ENCODE measurements at places on chromosomes 11 and 22. TPM values are rescaled to one million over a fixed set of nuclear protein-coding genes. Genes with fewer than 3 reads are reported as not detected.
A peak's percentile ranks its signal among the peaks of the same experiment; 100 is the strongest.

DNA sequence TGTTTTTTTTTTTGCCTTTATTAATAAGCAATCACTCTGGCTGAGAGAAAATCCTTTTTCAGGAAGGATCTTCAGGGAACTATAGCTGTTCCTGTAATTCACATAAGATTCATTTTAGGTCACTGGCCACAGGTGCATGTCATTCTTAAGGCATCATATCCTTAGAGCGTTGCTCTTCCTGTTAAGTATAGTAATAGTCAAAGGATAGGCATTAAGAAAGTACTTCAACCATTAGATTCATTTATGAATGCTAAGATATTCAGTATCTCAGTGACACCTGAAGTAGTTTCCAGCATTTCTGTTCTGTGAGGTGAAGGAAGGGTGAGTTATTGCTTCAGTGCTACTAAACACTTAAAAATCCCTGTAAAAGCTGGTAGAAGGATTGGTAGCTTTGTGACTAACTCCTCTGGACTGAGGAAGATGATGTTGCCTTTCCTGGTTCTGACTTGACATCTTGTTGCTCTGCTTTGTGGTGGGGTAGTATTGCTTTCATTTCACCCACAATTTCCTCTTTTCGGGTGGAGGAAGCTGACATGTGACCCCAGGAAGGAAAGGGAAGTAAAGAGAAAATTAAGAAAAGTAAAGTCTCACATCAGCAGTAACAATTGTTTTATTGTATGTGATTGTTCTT is 34.7 kb downstream of the RNF169 start:
- DNase-seq: peak; percentile 84

- DNase-seq: no peak
Observed at GRCh38 chr11:16591157-16591556, 147.3 kb upstream of the C11orf58 start.

GRCh38 chr11:20097319-20098221 is 62.7 kb downstream of the DBX1 start:
- DNase-seq: peak; percentile 60

DNA sequence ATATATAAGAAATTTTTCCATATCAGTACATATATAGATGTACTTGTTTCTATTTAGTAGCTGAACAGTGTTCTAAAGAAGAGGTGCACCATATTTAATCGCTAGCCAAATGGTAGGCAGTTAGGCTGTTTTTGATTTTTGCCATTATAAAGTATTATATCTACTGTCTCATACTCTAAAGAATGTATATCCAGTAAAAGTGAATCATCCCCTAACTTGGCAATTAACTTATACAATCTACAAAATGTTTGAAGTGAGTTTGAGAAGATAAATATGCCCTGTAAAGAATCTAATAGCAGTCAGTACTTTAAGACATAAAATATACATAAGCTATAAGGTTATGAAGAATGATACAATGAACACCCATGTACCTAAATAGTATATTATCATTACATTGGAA is 291.5 kb downstream of the SWAP70 start:
- peak; percentile 53 for DNase-seq

- no peak for DNase-seq
Observed at GRCh38 chr11:2459796-2460531, 15.2 kb downstream of the KCNQ1 start.

DNA sequence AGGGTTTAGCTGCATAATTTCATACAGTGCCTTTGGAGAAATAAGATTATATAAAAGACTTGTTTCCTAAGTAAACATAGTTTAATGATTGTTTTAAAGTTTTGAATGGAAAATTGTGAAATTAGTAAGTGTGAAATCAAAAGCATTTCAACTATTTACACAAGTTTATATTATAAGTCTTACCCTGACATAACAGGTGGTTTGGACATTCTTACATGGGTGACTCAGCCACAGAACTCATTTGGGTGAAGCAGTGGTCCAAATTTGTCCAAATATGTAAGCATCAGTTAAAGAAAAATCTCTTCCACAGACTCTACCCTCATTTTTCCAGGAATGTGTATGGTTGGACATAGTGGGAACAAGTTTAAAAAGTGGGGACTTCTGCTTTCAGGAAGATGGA is 68.0 kb downstream of the USP47 start:
- no peak for DNase-seq

DNA sequence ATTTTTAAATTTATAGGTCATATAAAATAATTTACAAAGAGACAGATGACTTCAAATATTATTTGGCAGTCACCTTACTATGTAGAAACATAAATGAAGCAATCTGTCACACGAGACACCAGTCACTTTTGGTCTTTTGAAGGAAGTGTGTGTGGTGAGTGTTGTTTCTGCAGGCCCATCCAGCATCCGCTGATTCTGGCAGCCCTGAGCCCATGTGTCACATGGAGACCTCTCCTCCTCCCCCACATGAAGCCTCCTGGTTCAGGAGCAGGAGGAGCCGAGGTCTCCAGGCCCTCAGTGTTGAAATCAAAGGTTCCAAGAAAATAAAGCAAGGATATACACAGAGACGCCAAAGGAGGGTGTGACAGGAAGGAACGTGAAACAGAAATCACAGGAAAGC is 60.1 kb downstream of the ARFGAP3 start:
- DNase-seq: no peak

GRCh38 chr11:108032800-108033199 is 24.1 kb downstream of the CUL5 start:
- DNase-seq: no peak

DNA sequence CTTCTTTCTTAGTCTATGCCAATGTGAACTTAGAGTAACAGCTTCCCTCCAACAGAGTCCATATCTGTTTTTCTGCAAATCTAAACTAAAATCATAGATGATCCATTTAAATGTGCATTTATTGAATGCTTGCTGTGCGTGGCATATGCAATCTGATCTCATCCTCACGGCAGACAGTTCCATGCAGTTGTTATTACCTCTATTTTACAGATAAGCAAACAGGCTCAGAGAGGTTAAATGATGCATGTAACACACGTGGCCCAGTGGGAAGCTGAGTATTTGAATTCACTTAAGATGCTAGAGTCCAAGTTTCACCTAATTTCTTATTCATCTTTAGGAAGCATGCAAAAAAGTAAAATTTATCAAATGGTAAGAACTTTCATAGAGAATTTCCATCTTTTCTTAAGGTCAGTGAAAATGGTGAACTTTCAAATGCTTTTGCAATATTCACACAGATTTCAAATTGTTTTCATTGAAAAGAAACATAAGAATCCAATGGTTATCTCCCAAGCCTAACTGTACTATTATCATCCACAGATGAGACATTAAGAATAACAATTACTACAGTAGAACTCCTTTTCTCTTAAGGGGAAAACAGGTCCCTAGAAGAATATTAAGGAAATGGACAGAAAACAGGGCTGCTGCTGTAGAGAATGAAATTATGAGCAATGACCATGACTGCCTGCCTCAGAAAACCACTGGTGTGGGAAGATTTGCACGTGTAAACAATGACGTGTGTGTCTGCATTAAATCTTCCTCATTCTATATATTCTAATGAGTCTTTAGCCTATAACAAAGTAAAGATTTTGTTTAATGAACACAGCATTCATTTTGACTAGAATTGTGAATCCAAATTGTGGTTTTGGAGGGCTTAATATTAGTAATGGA is 1171.3 kb downstream of the LRRC4C start:
- DNase-seq: no peak

DNA sequence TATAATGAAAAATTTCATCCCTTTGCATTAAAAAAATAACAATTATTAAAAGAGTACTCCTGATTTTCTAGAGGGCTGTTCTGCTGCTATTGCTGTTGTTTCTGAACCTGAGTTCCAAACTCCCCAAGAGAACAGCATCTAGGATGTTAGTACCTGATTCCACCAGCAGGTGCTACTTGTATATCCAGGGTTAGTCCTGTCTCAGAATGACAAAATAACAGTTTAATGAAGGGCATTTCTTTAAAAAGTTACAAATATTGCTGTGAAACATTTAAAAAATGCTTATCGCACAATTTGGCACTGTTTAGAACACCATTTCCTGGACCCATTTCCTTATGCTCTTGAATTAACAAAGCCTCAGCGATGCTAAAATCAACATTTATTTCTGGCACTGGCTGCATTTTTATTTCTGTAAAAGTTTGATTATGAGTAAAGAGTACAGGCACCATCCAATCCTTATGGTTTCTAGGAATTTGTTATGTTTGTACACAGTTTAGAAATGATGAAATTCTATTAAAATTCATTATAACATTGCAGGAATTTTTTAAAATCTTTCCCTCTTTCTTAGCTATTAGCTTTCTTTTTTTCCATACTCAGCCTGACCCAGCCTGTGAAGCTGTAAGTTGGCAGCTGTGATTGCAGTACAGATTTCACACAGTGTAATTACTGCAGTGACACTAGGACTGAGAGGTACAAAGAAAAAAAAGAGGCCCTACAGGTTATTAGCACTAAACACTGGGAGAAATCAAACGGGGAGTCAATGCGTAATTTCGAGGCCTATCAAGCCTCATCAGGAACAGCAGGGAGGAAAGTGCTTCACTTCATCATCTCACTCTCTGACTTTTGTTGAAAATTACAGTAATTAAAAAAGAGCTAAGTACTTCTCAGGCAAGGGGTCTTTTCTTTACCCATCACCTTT is 208.8 kb downstream of the DCDC1 start:
- DNase-seq: peak; percentile 40

DNA sequence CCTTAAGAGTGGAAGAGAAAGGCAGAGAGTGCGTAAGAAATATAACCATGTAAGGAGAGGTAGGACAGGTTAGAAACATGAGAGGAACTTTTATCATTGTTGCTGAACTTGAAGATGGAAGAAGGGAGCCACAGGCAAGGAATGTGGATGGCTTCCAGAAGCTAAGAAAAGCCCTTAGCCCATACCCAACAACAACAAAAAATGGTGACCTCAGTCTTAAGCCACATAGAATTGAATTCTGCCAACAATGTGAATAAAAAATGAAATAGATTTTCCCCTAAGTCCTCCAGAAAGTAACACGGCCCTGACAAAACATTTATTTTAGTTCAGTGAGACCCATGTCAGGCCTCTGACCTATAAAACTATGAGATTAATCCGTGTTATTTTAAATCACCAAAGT is 767.3 kb downstream of the FAM181B start:
- no peak for DNase-seq

- DNase-seq: no peak
Observed at GRCh38 chr22:31105282-31105929, 2.0 kb downstream of the SELENOM start.

DNA sequence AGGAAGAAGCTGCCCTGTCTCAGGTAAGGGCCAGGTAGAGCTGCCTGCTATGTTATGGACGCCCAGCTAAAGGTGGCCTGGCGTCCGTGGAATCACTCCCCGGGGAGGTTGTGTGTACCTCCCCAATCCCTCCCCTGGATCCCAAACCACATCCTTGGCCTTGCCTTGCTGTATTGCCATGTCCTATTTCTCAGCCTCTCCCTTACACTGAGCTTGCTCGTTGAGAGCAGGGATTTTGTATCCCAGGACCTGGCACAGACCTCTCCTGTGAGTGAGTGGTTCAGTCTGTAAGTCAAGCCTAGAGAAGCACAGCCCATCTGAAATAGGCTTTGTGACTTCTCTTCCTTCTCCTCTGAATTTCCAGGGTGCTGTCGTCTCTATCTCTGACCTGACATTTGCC is 53.9 kb downstream of the TRAF6 start:
- no peak for DNase-seq

- DNase-seq: no peak
Observed at GRCh38 chr11:45816614-45817013, 11.7 kb downstream of the SLC35C1 start.

OR5P2 gene
- total RNA-seq: not detected

P2RX6 gene
- total RNA-seq: 1.1 TPM

DMC1 gene
- total RNA-seq: not detected

SMC1B gene
- total RNA-seq: not detected

SSTR3 gene
- not detected for total RNA-seq

All from PC-3 (cell line).